ENCODE measurements at places on chromosomes 16 and 17. TPM values are rescaled to one million over a fixed set of nuclear protein-coding genes. Genes with fewer than 3 reads are reported as not detected.
A peak's percentile ranks its signal among the peaks of the same experiment; 100 is the strongest.

The HS3ST6 gene
- not detected for total RNA-seq

The MT4 gene
- total RNA-seq: not detected

The MEIOB gene
- not detected for total RNA-seq

The TBC1D3K gene
- not detected for total RNA-seq

The APOBR gene
- total RNA-seq: under 0.01 TPM

The KCTD2 gene
- total RNA-seq: 17.5 TPM

DNA sequence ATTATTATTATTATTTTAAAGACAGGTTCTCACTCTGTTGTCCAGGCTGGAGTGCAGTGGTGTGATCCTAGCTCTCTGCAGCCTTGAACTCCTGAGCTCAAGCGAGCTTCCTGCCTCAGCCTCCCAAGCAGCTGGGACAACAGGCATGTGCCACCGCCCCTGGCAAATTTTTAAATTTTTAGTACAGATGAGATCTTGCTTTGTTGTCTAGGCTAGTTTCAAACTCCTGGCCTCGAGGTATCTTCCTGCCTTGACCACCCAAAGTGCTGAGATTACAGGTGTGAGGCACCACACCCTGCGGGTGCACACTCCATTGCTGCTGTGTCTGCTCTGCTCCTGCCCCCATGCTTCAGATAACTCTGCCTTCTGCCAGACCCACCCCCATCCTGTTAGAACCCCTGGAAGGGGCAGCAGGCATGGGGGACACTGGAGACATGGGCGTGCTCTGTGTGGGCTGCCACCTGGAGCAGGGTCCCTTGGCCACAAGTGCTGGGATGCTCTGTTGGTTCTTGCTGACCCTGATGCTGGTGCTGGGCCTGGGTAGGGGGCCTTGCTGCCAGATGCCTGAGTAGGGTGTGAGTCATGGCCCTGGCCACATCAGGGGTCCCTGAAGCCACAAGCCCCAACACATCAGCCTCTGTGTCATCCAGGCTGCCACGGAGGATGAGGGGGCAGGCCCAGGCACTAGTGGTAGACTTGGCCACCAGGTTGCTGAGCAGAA is 2.6 kb downstream of the GGT6 start:
- DNase-seq: no peak

GRCh38 chr17:40821536-40821935 is 878 bp downstream of the KRT10 start:
- DNase-seq: peak; percentile 22

GRCh38 chr16:592518-593306 is 2.8 kb downstream of the RAB40C start:
- DNase-seq: no peak

DNA sequence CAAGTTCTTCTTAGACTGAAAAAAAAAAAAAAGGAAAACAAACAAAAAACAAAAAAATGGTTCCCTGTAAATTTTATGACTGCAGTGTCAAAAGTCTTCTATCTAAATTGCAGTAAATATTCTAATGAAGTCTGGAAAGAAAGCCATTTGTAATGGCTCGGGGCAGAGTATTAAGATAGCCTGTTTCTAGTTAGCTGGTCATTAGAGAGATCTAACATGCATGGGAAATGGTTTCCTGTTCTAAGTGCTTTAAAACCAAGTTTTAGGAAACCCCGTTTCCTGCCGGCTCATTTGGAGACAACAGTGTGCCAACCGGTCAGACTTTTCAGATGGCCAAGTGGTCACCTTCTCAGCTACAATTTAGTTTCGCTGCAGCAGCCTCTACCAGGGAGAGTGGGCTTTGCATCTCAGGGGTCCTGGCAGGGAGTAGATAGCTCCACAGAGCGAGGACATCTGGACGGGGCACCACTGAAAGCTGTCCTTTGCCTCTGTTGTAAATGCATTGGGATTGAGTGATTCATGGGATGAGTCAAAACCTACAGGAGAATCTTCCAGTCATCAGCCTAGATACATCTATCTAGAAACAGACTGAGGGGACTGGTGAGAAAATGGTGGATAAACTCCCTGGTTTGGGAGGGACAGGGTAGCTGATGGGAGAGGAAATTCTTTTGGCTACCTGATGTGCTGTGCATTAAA is 473.2 kb upstream of the SALL1 start:
- no peak for DNase-seq

DNA sequence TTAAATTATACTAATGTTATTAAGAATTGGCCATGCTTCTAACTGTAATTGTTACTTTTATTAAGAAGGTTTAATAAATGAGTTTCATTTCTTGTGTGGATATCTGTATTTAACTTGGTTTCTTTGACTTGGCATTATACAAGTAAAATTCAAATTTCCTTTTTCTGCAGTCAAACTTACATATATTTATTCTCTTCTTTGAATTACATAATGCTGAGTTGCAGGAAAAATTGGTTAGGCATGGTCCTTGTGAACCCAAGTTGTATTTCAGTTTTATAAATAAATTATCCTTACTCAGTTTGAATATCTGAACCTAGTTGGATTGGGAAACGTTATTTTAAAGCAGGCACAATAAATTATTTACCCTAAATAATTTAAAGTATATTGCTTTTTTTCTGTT is 54.8 kb downstream of the NLK start:
- DNase-seq: no peak

DNA sequence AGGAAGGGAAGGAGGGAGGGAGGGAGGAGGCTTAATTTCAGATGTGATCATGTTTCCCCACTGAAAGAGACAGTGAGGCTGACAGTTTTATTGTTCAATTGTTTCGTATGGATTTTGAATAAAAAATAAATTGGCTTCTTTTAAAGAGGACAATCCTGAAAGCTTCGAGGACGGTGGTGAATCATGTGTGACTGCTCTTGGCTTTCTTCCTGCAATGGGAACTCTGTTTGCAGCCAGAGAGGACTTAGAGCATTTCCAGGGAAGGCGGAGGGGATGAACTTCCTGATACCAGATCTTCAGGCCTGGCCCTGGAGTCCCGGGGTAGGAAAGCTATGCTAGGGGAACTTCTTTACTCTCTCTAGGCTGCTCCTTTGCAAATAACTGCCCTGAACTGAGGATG is 72.8 kb upstream of the C16orf82 start:
- peak; percentile 57 for DNase-seq

DNA sequence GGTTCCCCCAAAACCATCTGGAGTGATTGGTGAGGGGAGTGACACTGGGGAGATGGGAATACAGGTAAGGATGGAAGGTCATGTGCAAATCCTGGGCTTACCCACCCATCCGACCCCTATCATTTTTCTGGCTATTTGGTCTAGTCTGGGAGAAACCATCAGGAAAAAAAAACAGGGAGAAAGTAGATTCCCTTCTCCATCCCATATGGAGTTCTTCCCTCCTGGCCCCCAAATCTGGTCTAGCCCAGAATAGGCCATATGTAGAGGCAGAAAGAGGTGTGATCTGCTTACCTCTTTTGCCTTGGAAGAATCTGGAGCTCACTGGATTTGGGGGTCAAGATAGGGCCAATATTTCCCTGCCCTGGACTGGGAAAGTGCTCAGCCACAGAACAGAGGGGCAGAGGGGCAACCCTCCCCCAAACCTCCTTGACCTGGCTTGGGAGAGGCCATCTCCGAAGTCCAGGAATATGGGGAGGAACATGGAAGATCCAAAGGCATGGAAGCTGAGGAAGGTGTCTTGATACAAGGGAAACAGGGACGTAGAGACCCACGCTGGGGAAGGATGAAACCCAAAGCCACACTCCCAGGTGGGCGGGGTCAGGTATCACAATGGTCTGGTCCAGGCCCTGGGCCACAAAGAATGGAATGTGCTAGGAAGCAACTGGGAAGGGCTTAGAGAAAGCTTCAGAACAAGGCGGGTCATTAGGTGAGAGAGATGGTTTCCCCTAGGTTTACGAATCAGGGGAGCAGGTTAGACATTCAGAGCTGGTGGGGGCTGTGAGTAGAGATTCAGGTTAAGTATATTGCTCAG is 16.2 kb downstream of the CHRNB1 start:
- DNase-seq: no peak

DNA sequence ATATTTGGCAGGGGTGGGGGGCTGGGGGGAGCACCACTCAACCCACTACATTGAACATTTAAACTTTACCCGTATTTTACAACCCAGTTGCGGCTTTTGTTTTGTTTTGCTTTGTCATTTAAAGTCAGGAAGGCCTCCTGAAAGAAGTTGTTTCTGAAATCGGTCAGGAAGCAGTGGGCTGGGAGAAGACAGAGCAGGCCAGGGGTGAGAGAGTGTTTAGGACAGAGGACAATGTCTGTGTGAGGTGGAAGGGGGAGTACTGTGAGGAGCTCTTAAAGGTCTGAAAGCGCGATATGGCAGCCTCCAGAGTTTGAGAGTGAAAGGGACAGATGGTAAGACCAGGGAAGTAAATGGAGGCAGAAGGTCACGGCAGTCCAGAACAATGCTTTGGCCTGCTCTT is 6.1 kb upstream of the WFIKKN2 start:
- DNase-seq: no peak

DNA sequence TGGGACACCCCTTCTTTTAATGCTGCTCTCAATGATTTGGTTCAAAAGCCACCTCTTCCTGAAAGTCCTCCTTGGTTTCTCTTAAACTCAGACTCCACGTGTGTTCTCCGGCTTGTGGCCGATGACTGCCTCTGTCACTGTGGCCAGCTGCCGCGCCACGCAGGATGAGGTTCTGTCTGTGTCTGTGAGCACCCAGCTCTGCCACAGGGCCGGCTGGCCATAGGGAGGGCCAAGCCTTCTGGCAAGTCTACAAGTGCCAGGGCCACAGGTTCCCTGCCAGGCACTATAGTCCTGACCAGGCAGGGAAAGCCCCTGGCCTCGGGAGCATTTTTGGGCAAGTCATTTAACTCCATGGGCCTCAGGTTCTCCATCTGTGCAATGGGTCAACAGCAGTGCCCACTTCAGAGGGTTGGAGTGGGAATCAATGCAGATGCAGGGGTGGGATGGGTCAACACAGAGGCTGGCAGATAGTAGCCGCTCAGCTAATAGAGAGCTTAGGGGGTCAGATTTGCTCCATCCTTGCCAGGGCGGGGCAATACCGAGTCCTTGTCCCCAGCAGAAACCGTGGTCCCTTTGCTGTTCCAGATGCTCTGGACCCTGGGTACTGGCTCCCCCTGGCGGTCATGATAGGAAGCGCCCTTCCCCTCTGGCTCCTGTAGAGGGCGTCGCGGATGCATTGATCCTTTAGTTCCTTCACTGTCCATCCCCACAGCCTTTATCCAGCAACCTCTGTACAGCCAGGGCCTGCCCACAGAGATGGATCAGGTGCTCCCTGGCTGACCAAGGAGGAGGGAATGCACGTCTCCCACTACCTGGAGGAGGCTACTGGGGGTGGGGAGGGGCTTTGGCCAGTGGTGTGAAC is 19.3 kb upstream of the ADGRG3 start:
- peak; percentile 52 for DNase-seq

DNA sequence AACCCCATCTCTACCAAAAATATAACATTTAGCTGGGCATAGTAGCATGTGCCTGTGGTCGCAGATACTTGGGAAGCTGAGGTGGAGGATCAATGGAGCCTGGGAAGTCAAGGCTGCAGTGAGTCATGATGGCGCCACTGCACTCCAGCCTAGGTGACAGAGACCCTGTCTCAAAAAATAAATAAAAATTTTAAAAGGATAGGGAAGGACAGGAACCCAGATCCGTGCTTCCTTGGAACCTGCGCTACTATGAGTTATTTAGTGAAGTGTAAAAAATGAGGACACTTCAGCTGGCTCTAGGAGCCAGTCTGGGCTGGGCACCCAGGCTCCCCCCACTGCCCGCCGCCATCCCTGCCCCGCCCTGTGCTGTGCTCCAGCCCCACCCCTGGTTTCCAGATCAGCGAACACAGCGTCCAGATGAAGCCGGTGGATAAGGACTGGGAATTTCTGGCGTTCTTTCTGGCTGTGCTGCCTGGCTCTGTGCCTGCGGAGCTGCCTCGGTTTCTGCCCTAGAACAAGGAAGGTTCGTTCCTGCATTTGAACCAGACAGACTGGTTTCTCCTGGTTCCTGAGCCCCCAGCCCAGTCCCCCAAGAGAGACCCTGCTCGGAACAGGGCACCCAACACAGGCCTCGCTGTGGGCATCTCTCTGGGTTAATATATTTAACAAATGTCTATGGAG is 18.5 kb downstream of the PLLP start:
- peak; percentile 73 for DNase-seq

GRCh38 chr17:9023392-9024218 is 2.3 kb downstream of the NTN1 start:
- no peak for DNase-seq

DNA sequence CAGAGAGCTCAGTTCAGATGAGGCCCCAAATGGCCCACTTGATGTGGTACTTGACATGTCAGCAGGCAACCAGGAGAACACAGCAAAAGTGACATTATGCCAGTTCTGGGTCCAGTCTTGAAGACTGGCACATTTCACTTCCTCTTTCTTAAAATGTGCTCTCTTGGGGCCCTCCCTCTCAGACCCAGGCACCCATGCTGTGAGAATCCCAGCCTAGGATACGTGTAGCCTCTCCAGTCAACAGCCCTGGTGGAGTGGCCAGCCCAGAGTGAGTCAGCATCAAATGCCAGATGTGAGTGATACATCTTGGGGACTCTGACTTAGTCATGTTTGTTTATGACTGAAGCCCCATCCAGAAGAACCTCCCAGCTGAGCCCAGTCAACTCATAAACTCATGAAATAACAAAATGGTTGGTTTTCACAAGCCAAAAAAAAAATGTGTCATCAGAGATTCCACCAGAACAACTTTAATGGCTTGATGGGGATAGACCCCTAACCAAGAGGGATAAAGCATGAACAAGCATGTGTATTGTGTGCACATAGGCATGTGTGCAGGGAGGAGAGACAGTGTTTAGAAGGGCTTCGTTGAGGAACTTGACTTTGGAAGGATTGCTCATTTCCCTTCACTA is 82.5 kb upstream of the TNRC6C start:
- peak; percentile 53 for DNase-seq
